ENCODE measurements at places on chromosomes 12 and 14.

DNA sequence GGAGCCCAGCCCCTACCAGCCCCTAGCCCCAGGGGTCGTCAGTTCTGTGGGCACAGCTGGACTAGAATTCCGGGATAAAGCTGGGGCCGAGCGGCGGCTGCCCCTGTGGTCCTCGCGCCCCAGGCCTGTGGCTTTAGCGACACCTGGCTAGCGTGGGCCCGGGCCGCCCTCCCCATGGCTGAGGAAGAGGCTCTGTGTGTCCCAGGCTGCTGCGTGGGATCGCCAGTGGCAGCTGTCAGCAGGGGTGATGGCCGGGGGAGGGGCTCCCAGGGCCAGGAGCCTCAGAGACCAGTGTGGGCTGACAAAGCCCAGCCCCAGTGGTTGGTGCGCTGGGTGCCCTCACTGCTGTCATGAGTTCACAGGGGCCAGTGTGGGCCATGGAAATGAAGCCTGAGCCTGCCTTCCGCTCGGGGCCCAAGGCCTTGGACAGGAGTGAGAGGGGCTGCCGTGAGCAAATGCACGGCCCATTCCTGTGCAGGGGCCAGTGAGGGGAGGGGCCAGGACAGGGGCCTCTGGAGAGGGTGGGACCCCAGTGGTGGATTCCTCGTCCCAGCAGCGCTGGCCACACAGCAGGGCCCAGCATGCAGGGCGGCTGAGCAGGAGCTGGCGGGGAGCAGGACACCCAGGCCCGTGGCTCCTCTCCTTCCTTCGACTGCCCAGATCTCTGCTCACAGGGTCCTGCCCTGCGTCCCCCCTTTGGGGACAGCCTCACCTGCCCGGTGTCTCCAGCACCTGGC is 11.4 kb downstream of the FBRSL1 start:
- no peak for DNase-seq

- DNase-seq, result no peak
Measured at GRCh38 chr12:47303207-47303606, 223.4 kb upstream of the AMIGO2 start.

GRCh38 chr12:90832427-90832826 is 122.5 kb downstream of the CCER1 start:
- no peak for DNase-seq

DNA sequence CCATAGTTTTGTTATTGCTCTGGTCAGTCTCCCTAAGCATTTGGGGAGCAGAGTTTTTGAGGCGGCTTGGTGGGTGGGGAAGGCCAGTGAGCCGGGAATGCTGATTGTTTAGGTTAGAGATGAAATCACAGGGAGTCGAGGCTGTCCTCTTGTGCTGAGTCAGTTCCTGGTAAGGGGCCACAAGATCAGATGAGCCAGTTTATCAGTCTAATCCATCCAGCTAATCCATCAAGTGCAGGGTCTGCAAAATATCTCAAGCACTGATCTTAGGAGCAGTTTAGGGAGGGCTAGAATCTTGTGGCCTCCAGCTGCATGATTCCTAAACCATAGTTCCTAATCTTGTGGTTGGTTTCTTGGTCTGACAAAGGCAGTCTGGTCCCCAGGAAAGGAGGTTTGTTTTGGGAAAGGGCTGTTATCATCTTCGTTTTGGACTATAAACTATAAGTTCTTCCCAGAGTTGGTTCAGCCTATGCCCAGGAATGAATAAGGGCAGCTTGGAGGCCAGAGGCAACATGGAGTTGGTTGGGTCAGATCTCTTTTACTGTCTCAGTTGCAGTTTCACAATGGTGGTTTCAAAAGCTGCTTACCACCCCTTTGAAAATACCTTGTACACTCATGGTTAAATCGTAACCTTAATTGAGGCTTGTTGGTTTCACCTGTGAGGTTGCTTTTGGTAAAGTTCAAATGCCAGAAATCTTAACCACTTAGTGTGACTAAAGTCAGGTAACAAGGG is 33.6 kb upstream of the HIGD1C start:
- no peak for DNase-seq

- no peak for DNase-seq
Measured at GRCh38 chr12:7019043-7019569, 830 bp upstream of the LPCAT3 start.

- DNase-seq, result no peak
Measured at GRCh38 chr12:89731614-89732013, 23.0 kb upstream of the ATP2B1 start.

Measured in activated CD8-positive, alpha-beta memory T cell treated with anti-CD3 and anti-CD28 coated beads for 1 hour (primary cell).